ENCODE measurements at places on chromosomes 6 and 20. TPM values are rescaled to one million over a fixed set of nuclear protein-coding genes. Genes with fewer than 3 reads are reported as not detected.

Gene UNC93A
- not detected for total RNA-seq

Gene LTB
- 0.44 TPM for total RNA-seq

Gene IP6K3
- total RNA-seq: not detected

Gene TRIM15
- 13.5 TPM for total RNA-seq

DNA sequence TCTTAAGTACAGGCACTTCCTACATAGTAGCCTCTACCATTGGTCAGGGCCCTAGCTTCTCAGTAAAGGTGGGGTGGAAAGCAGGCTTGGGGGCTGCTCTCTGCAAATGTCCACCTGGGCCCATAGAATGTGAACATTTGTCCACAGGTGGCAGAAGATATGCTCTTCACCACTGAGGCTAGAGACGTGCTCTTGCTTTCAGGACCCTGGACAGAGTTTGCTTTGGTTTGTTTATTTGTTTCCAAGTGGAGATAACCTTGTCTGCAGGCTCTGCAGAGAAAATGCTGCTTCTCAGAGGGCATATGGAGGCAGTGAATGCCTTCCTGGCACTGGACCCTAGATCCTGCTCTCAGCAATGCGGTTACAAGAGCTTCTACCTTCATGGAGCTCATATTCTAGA is 129.0 kb downstream of the F13A1 start:
- DNase-seq: no peak

DNA sequence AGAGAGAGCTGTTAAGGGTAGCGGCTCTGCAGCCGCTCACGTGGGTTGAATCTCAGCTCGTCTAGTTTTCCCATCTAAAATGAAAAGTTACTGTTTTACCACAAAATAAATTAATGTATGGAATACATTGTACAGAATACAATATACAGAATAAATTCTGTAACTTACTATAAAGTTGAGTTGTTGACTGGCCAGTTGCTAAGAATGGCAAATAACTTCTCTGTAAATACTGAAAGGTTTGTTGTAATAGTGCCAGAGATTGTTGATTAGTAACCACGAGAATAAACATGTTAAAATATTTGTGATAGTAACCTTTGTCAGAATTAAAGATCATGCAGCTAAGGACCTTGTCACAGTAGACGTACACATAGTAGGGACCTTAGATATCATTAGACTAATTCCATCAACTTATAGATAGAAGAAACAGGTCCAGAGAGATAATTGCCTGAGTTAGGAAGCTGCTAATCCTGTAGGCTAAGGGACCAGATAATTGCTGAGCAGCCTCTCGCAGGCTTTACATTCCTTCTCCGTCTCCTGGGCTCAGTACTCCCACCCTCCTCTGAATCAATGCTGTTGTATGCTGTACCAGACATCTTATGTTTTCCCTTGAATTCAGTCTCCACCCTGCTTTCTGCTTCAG is 544 bp upstream of the NRM start:
- DNase-seq: no peak

DNA sequence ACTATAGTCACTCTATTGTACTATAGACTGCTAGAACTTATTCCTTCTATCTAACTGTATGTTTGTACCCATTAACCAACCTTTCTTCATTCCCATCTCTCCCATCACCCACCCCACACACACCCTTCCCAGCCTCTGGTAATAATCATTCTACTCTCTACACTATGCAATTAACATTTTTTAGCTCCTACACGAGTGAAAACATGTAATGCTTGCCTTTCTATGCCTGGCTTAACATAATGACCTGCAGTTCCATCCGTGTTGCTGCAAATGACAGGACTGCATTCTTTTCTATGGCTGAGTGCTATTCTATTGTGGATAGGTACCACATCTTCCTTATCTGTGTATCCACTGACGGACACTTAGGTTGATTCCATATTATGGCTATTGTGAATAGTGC is 95.5 kb downstream of the ALDH8A1 start:
- DNase-seq: no peak

GRCh38 chr20:49297605-49298530 is 20.0 kb upstream of the ZNFX1 start:
- no peak for DNase-seq

GRCh38 chr6:170260686-170261085 is 30.2 kb downstream of the DLL1 start:
- no peak for DNase-seq

GRCh38 chr6:85113934-85114580 is 335.8 kb upstream of the NT5E start:
- no peak for DNase-seq

DNA sequence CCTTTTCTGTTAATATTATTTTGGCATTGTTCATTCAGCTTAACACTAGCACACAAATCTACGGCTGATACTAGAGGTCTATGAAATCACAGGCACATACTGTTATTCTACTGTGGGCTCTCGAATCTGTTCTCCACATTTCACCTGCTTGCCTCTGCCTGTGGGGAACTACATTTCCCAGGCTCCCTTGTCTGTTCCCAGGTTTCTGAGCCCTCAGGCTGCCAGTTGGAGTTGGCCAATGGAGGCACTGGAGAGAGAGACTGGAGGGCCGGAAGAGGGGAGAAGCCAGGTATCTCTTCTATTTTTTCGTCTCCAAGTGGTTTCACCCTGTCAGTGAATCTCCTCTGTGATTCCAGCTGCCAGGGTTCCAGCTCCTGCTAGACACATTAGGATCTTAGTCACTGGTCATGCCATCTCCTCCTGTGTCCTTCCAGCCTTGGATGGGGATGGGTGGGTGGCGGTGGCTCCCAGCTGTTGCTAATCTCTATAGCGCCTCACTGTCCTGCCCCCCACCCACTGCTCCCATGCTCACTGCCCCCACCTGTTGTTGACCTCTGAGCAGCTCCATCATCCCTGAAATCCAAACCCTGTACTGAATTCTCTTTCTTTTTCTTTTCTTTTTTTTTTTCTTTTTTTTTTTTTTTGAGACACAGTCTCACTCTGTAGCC is 188.2 kb downstream of the LRFN2 start:
- no peak for DNase-seq

DNA sequence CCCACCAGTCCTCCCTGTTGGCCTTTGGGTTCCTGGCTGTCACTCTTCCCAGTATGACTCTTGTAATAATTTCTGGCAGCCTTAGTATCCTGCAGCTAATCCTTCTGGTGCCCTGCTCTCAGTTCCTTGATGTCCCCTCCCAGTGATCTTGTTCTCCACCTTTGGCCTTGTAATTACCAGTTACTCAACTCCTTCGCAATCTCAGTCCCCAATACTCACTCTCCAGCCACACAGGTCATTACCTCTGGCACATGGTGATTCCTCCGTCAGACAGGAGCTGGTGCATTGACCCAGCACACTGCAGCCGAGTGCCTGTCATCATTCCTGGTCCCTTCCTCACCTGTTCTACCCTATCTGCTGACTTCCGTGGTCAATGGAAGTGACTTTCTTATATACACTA is 101.4 kb downstream of the FAM120B start:
- no peak for DNase-seq

GRCh38 chr6:63923139-63923739 is 287.6 kb downstream of the PHF3 start:
- no peak for DNase-seq

DNA sequence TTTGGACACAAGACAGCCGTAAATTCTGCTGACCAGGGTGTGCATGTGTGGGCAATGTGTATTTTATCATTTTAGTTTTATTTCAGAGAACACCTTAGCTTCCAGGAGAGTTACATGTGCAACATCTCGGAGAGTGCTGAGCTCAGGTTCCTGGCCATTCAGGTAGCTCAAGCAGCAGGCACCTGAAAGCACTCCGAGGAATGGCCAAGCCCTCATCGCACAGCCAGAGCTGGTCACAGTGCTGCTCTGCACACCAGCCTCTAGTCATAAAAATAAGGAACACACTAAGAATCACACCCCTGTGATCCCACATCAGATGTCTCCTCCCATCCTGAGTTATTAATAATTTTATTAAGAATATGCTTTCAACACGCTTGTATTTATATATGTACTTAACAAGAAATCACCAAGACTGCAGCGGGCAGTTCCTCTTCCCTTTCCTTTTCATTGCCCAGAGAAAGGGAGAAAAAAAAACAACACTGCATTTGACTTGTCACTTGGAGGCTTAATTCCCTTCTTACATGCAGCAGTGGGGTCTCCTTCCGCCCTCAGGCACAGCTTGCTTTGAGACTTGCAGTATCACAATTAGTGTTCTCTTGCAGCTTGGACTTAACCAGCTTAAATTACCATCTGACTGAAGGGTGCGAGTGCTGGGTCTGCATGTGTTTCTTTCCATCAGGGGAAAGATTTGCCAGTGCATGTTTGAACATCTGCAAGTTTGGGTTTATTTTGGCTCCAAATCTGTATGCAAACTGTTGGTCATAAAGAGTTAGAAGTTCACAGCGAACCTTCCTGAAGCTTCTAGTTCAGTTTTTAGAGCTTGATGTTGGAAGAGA is 36.0 kb upstream of the IRF4 start:
- DNase-seq: no peak

All from Calu3 (cell line).